Activated CD8-positive, alpha-beta memory T cell treated with anti-CD3 and anti-CD28 coated beads for 48 hours (primary cell): ENCODE measurements at places on chromosomes 6 and 20.

DNA sequence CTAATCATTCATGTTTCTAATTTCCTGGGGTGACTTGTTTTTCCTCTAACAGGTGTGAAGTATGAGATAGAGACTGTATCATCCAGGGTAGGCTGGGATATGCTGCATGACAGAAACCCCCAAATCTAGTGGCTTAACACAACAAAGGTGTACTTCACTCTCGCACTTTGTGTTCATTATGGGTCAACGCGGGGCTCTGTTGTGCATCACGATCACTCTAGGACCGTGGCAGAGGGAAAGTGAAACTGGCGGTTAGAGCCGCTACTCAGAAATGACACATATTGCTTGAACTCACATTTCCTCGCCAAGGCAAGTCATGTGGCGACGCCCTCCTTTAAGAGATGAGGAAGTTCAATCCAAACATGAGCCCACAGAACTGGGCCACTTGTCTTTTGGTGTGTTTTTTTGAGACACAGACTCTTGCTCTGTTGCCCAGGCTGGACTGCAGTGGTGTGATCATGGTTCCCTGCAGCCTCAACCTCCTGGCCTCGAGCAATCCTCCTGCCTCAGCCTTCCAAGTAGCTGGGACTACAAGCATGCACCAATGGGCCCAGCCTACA is 41.3 kb downstream of the PCNA start:
- DNase-seq = peak; percentile 52

DNA sequence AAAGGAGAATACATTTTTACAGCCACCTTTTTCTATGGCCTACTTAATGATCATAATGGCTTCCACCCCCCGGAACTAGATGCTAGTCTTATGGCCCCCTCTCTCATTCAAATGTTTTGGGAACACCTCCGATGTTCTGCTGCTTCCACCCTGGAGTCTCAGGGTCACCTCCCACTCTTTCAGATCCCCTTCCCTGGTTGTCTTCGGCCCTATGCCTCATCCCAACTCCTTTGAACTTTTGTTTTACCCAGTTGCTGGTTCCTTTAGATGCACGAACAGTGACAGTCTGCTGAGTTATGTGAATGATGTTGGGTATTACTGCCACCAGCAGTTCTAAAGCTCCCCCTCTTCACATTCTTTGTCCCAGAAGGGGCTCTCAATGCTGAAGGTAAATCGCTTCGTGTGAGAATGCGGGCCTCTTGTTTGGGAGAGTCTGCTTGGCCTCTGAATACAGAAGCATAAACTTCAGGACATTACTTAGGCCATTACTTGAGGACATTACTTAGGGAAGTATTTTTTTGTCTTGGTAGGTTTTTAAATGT is 309.1 kb downstream of the SOX4 start:
- DNase-seq = no peak

DNA sequence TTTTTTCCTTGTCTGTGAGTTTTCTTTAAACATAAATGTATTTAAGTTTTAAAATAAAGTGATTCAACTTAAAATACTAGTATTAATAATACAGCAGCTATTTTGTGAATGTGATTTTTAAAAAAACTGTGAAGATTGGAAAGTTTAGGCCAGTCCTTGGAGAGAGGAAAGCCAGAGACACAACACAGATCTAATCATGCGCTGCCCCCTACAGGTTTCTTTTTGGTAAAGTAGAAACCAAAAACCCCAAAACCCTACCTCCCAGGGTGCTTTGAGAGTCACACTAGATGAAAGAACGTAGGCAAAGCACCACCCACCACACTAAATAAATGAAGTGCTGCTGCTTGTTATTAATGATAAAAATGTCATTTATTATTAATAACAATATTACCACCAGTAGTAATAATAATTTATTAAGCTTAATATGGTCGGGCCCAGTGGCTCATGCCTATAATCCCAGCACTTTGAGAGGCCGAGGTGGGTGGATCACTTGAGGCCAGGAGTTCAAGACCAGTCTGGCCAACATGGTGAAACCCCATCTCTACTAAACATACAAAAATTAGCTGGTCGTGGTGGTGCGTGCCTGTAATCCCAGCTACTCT is 33.7 kb downstream of the SLC9A8 start:
- no peak for DNase-seq

DNA sequence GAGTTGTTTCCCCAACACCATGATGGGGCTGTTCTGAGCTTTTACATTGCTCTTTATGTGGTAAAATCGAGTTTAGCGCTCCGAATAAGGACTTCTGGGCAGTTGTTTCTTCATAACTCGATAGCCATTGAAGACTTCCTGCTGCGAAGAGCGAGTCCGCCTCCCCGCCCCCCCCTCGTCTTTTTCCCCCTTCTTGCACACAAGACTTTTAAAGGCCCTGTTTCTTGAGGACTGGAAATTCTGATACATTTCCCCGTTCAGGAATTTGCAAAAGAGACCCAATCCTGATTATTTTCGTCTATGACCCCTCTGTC is 1.5 kb upstream of the CITED2 start:
- DNase-seq = no peak

DNA sequence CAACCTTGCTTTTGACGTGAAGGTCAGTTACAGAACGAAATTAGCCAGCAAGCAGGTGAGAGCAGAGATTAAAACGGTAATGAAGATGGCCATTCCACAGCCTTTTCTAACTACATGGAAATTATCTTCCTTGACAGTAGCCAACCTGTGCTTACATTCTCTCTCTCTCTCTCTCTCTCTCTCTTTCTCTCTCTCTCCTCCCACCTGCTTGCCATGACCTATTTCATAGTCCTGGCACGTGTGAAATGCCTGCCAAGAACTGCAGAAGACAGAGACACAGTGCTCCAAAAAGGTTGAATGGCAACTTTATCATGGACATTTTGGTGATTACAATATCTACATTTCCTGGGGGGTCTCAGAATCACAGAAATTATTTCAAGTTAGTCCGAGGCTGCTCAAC is 38.5 kb upstream of the SALL4 start:
- DNase-seq = no peak

- no peak for DNase-seq
Measured at GRCh38 chr6:135115834-135116233, 61.2 kb upstream of the HBS1L start.

DNA sequence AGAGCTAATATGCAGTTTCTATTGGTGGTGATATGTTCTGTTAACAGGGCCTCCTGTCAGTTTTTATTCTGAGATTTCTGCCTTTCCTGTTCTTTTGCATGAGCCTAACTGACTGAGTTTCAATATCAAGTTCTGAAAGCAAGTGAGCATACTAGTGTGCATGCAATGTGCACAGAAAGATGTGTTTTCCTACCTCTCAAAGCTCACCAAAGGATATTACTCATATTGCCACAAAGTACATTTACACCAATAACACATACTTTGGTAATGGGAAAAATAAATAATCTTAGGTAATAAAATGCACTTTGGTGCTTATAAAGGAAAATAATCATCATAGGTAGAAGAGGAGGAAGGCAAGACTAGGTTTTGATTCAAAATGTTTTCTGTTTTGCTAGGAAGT is 195.0 kb downstream of the KHDC1L start:
- DNase-seq = no peak
